ENCODE measurements at places on chromosomes 3 and 15.

GRCh38 chr3:805326-805725 is 287.5 kb upstream of the CNTN6 start:
- DNase-seq, result no peak

DNA sequence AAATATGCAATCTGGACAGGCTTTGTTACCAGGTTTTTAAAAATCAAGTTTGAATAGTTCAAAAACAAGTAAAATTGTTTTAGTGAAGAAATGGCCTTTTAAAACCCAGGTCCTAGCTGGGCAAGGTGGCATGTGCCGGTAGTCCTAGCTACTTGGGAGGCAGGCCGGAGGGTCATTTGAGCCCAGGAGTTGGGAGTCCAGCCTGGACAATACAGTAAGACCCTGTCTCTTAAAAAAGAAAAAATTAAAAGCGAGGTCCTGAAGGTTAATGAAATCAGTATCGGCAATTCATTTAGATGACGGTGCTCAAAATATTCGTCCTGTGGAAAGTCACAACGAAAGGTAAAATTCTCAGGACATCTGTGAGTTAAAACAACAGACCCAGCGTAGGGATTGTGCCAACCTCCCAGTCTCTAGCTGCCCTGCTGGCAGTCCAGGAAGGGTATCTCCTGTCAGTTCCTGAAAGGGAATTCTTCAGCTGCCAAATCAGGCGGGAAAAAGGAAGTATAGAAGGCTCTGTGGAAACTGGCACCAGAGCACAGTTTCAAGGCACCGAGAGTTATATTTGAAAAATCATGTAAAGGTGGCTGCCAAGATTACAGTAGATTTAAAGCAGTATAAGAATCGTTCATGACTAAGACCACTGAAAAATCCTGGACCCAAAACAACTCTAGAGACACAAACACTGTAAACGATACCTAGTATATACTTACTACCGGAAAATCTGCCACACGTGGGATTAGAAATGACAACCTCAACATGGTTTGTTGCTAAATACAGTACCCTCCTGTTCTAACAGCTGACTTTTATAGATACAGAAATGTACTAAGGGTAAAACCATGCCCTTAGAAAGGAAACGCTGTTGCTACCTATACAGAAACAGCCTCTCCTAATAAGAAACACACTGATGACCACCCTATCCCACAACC is 1.2 kb upstream of the ABHD17C start:
- DNase-seq, result no peak

- no peak for DNase-seq
Measured at GRCh38 chr3:108091498-108092250, 843 bp upstream of the CD47 start.

- DNase-seq, result no peak
Measured at GRCh38 chr3:23760325-23760724, 45.4 kb upstream of the UBE2E1 start.

GRCh38 chr3:171249245-171249644 is 211.0 kb downstream of the TNIK start:
- DNase-seq, result no peak

Data from NCI-H187 treated with DMSO at 0.1 percent for 48 hours (cell line).